ENCODE measurements at places on chromosomes 5 and 9. TPM values are rescaled to one million over a fixed set of nuclear protein-coding genes. Genes with fewer than 3 reads are reported as not detected.
A peak's percentile ranks its signal among the peaks of the same experiment; 100 is the strongest.

The AK8 gene
- total RNA-seq: 6.1 TPM

The SMIM33 gene
- total RNA-seq: not detected

The TMOD1 gene
- 7.9 TPM for total RNA-seq

- no peaks in the 10 kb centered on the region for H3K4me1 ChIP-seq
- H3K27me3 ChIP-seq: no peaks in the 10 kb centered on the region
- H3K4me3 ChIP-seq: no peak overlapping the region
- DNase-seq: no peak
- no peak overlapping the region for H3K27ac ChIP-seq
Measured at GRCh38 chr9:71549023-71549422, 219.3 kb downstream of the CEMIP2 start.

GRCh38 chr5:138963763-138964371 lies 88.7 kb upstream of the LRRTM2 start:
- no peak overlapping the region for H3K4me3 ChIP-seq
- no peaks in the 10 kb centered on the region for H3K27me3 ChIP-seq
- DNase-seq: no peak
- H3K27ac ChIP-seq: no peak overlapping the region
- H3K4me1 ChIP-seq: peaks cover 21% of the 10 kb centered on the region
- no peaks in the 10 kb centered on the region for H3K36me3 ChIP-seq

- H3K4me3 ChIP-seq: no peak overlapping the region
- peaks cover 86% of the 10 kb centered on the region for H3K36me3 ChIP-seq
- DNase-seq: no peak
- no peaks in the 10 kb centered on the region for H3K27me3 ChIP-seq
- H3K27ac ChIP-seq: no peak overlapping the region
- peaks cover 15% of the 10 kb centered on the region for H3K4me1 ChIP-seq
Measured at GRCh38 chr9:33117306-33117705, 40.8 kb upstream of the SMU1 start.

- no peaks in the 10 kb centered on the region for H3K27me3 ChIP-seq
- DNase-seq: no peak
- H3K4me1 ChIP-seq: no peaks in the 10 kb centered on the region
- H3K27ac ChIP-seq: no peak overlapping the region
- no peak overlapping the region for H3K4me3 ChIP-seq
- no peaks in the 10 kb centered on the region for H3K36me3 ChIP-seq
Measured at GRCh38 chr5:93154535-93154934, 426.5 kb downstream of the NR2F1-AS1 start.

DNA sequence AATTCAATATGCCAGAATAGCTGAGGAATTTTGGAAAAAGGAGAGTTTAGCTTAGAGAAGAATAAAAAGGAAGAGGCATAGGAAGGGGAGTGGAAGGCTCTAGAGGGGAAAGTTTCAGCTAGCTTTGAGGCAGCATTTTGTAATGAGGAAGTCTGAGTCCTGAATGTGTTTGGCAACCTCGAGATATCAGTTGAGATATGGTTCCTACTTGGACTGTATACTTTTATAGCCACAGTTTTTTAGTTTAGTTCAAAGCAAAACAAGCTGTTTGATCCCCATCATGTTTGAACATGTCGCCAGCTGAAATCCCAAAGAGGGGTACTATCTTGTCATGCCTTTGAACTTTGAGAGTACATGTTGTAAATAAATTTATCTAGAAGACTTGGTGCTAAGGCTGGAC lies 559.0 kb upstream of the FTMT start:
- H3K4me3 ChIP-seq: no peak overlapping the region
- no peak for DNase-seq
- H3K4me1 ChIP-seq: no peaks in the 10 kb centered on the region
- H3K27me3 ChIP-seq: no peaks in the 10 kb centered on the region
- H3K36me3 ChIP-seq: no peaks in the 10 kb centered on the region
- no peak overlapping the region for H3K27ac ChIP-seq

GRCh38 chr5:169637085-169637548 lies at the start of gene DOCK2:
TSS of gene DOCK2 (plus strand) at chr5:169637275. CDS start at chr5:169637327, 52 bp downstream.
- H3K36me3 ChIP-seq: no peaks in the 10 kb centered on the region
- H3K27ac ChIP-seq: peak within 1 kb of the TSS; percentile 89
- peak within 1 kb of the TSS; percentile 64 for H3K4me3 ChIP-seq

- no peak overlapping the region for H3K27ac ChIP-seq
- H3K36me3 ChIP-seq: no peaks in the 10 kb centered on the region
Measured at GRCh38 chr5:35120715-35121114, 73.0 kb upstream of the AGXT2 start.

DNA sequence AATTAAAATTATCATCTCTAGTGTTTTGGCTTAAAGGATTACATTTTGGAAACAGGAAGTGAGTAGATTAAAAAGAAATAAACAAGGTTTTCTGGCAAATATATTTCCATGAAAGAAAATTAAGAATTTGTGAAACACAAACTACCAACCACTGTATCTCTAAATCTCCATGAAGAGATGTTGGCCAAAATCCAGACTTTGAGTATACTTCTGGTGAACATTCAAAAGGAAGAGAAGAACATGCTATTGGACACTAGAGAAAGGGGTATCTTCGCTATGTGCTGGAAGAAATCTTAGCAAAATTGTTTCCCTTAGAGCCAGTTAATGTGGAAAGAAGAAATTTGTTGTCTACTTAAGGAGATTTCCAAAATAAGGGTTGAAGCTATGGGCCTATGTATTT lies 710.4 kb upstream of the CTNND2 start:
- no peak overlapping the region for H3K4me3 ChIP-seq
- no peak for DNase-seq
- no peak overlapping the region for H3K27ac ChIP-seq
- no peaks in the 10 kb centered on the region for H3K36me3 ChIP-seq
- no peaks in the 10 kb centered on the region for H3K4me1 ChIP-seq

DNA sequence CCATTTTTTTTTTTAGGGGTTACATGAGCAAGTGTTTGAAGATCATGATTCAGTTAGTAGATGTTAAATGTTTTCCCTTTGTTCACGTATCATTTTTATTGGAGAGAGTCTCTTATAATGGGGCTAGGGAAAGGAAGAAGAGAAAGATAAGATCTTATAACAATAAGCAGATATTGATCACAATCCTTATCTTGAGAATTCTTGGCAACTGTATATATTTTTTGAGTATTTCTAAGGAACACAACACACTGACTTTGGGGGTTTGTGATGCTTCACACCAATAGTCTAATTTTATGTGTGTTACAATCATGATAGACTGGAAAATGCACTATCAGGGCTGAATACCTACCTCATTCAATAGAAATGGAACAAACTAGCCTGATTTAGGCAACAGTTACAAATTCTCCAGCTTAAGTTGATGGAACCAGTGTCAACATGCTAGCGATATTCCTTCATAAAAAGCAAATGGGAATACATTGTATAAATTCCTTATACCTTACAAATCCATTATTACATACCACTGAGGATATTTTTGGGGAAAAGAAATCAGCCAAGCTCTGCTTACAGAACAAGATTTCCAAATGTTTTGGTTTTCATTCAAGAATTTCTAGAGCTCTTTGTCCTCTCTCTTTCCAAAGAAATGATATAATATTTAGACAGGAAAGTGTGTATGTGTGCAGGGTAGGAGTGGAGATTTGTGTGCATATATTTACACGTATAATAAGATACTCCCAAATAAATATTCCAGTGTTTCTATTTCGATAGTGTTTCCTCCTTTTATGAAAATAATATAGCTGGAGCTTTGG lies 41.5 kb downstream of the SVEP1 start:
- DNase-seq: no peak
- H3K27me3 ChIP-seq: no peaks in the 10 kb centered on the region
- H3K4me1 ChIP-seq: peaks cover 5% of the 10 kb centered on the region
- H3K4me3 ChIP-seq: no peak overlapping the region

DNA sequence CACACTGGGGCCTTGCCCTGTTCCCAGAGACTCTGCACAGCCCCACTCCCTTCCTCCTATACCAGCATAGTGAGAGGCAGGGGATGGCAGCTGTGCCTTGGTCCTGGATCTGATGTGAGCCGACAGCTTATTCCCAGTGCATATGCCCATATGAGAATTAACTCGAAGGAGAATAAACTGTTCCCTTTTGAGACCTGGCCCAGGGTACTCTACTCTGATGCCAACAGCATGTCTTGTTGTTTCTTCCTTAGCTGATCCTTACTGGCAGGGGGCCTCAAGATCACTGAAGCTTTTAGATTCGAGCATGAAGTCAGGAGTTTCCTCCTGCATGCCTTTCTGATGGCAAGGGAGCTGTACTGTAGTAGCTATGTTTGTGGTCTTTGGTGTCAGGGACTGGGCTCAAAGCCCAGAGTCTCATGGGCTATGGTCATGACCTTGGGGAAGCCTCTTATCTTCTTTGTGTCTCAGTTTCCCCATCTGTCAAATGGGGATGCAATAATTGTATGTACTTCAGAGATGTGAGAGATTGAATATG lies 57.1 kb downstream of the DOCK2 start:
- DNase-seq: no peak
- H3K36me3 ChIP-seq: peaks cover 32% of the 10 kb centered on the region
- no peaks in the 10 kb centered on the region for H3K4me1 ChIP-seq
- no peak overlapping the region for H3K27ac ChIP-seq
- no peak overlapping the region for H3K4me3 ChIP-seq

GRCh38 chr5:115459855-115460341 lies 84.7 kb downstream of the FEM1C start:
- DNase-seq: no peak
- H3K27me3 ChIP-seq: peaks cover 3% of the 10 kb centered on the region
- H3K4me1 ChIP-seq: peaks cover 16% of the 10 kb centered on the region
- no peak overlapping the region for H3K4me3 ChIP-seq

DNA sequence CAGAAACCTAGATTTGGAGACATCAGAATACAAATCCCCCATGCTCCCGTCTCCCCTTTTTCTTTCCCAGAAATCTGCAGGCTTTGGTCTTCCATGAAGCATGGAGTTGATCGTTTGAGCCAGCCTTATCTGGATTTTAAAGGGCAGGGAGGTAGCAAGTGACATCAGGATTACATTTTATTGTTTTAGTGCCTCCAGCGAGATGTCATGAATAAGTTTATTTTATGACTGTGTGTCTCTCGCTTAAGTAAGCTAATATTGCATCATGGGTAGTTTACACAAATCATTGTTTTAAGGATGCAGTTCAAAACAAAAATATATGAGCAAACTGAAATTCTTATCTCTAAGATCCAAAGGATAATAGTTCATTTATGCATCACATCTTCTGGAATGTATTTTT lies 50.7 kb upstream of the TNFSF8 start:
- no peak overlapping the region for H3K4me3 ChIP-seq
- H3K27me3 ChIP-seq: no peaks in the 10 kb centered on the region
- no peaks in the 10 kb centered on the region for H3K4me1 ChIP-seq
- no peak overlapping the region for H3K27ac ChIP-seq
- H3K36me3 ChIP-seq: no peaks in the 10 kb centered on the region
- DNase-seq: no peak
